H9 (cell line): ENCODE measurements at places on chromosomes 3 and 15. TPM values are rescaled to one million over a fixed set of nuclear protein-coding genes. Genes with fewer than 3 reads are reported as not detected.

GRCh38 chr15:34759347-34759746 lies 4.5 kb upstream of the GJD2 start:
- no peak for DNase-seq

GRCh38 chr15:67175643-67176071 lies 78.8 kb downstream of the AAGAB start:
- no peak for DNase-seq

DNA sequence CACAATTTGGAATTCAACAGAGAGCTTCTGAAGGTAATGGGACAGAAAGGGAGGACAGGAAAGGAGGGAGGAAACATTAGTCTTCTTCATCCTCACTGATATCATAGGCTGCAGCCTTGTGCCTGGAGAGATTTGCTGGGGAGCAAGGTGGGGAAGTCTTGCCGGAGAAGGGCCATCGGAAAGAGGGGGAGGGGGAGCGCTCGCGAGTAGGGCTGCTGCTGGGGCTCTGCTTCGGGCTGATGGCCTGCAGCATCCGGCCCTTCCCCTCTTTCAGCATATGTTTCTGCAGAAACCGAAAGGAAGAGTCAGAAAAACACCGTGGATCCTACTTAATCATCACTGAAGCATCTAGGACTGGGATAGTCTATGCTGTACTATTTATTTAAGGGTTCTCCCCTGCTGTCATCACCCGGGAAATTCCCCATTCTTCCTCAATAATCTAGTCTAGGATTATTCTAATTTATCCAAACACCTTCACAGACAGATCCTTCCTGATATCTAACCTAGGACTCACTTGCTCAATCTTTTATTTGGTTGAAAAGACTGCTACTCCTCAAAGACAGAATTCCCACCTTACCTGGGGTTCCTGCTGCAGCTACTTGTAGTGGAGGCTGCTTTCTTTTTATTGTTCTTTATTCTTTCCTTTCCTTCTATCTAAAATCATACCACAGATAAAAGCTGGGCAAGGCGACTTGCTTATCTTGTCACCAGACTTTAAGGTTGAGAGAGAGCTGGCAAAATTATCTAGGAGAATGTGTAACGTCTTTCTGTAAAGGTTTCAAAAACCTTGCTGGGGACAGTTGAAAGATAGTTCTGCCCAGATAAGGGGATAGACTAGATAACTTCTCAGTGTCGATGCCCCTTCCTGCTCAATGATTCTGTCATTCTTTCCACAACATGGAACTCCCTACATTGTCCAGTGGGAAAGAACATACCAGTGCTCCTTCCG lies 22.6 kb downstream of the SLC51A start:
- DNase-seq = no peak

DNA sequence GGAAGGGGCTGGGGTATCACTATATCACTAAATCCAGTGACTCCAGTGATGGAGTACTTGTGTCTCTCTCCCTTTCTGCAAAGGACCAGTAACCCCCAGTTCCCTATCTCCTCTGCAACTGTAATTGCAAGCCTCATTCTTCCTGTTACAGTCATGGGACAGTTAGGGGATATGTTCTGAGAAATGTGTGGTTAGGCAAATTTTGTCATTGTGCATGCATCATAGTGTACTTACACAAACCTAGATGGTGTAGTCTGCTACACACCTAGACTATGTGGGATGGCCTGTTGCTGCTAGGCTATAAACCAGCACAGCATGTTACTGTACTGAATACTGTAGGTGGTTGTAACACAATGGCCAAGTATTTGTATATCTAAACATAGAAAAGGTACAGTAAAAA lies 2.2 kb downstream of the VPS8 start:
- DNase-seq = no peak

LRTM1 gene
- not detected in 2 replicates for total RNA-seq

DNA sequence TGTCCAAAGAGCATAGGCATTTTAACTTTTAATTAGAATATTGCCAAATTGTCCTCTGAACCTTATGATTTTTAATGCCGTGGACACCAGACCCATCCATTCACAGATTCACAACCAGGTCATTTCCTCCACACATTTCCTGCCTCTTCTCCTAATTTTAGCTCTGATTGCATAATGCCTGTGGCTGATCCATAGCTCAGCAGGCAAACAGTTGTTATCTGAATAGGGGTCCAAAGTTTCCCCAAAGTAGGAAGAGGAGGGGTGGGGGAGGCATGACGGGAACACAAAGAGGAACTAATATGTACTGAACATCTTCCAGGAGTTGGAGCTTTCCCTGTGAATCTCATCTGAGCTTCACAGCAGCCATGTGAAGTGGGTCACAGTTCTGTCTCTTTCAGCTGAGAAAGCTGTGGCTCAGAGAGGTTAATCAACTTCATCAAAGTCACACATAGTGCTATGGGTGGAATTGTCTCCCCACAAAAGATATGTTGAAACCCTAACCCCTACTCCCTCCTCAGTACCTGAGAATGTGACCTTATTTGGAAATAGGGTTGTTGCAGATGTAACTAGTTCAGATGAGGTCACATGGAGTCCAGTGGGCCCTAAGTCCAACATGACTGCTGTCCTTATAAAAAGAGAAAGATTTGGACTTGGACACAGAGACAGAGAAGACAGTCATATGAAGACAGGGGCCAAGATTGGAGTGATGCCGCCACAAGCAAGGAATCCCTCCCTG lies 106.7 kb upstream of the AGBL1 start:
- no peak for DNase-seq

- no peak for DNase-seq
Observed at GRCh38 chr3:52535411-52536111, 844 bp upstream of the UQCC5 start.

GRCh38 chr15:59945036-59945435 lies 59.1 kb upstream of the FOXB1 start:
- no peak for DNase-seq

DNA sequence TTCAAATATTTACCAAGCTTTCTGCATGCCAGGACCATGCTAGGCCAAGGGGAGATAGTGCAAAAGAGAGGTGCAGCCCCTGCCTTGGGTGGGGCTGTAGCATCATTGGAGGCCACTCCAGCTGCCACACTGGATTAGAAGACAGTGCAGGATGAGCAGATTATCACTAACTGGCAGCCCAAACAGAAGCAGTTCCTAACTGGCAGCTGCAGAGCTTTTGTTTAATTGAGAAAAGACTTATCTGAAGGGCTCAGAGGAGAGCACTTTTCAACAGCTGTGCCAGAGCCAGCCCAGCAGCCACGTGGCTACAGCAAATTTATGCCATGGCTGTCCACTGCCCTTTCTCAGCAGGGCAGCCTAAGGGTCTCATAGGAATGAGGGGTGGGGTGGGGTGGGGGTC lies 13.5 kb upstream of the ACSBG1 start:
- no peak for DNase-seq
